ENCODE measurements at places on chromosomes 3 and 15.

- DNase-seq: no peak
These were observed 116.1 kb upstream of the P2RY1 start for GRCh38 chr3:152718810-152719209.

DNA sequence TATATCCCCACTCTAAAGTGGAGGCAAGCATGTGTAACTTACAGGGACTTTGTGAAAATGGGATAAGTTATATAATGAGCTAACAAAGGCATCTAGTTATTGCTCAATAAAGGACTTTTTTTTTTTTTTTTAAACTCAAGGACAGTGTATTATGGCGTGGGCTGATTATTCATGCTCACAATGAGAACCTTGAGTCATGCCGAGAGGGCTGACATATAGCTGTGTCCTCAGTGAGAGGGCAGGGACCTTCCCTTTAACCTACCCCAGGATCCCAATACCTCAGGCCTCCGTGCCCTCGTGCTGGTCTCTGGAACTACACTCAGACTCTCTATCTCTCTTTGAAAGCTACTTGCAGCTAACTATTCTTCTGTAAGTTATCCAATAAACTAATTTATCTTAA lies 319.9 kb upstream of the ICE2 start:
- DNase-seq: peak; percentile 83

DNA sequence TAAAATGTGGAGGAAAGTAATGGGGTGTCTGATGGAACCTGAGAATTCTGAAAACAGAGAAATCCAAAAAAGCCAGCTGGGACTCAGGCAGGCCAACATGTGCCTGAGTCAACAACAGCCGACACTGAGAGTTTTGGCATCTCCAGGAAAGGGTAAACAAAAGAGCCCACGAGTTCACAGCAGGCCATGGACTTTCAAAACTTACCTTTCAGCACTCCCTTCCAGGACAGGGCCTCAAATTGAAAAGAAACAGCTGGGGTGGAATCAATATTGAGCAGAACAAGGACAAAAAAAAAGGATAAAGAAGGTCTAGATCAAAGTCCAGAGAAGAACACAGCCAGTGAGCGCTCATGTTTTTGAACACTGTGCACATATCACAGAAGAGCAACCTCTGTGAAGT lies 735.4 kb upstream of the GRM7 start:
- DNase-seq: no peak

DNA sequence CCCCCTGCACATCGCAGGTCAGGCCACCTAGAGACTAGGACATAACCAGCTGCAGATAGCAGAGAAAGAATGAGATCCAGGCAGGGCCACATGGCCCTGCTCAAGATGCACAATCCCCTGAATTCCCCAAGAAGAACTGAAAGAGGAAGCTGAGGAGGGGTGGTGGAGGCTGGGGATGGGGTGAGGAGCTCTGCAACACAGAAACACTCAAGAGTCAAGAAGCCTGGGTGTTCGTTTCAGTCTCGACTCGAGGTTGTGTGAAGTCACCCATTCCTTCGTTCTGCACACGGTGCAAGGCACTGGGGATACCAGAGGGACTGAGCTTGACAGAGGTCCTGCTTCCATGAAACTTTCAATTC lies 62.0 kb downstream of the TLE3 start:
- DNase-seq: no peak

- DNase-seq: no peak
These were observed 266.2 kb upstream of the TPRG1 start for GRCh38 chr3:188905547-188905946.

Measured in choroid plexus epithelial cell (primary cell).